ENCODE measurements at places on chromosomes 11 and 22. TPM values are rescaled to one million over a fixed set of nuclear protein-coding genes. Genes with fewer than 3 reads are reported as not detected.

DNA sequence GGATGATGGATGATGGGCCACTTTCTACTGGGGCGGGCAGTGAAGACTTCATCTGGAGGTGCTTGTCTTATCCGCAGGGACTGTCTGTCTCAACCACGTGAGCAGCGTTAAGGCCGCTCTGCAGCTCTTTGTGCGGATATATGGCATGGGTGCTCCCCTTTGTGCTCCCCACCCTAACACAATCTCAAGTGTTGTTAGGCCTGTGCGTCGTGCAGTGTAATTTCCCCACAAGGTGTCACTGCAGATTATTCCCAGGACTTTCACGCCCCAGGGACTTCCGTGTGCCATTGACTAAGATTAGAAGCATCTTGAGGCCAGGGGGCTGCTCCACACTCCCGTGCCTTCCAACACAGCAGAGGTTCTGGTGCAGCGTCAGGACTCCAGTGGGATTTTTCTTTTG, 65.3 kb downstream of the TBC1D22A start:
- DNase-seq = no peak

GRCh38 chr11:127003260-127003981, 2.9 kb upstream of the KIRREL3 start:
- no peak for DNase-seq

GRCh38 chr11:125398475-125398874, 97.6 kb downstream of the FEZ1 start:
- DNase-seq = no peak

- DNase-seq = no peak
These were observed 2.7 kb upstream of the VPREB3 start for GRCh38 chr22:23756891-23757290.

Gene MARK2
- polyA plus RNA-seq = 14.5 TPM

Gene CHRDL2
- 0.91 TPM for polyA plus RNA-seq

Measured in AG04450 (cell line).